H4 (cell line): ENCODE measurements at places on chromosomes 13 and 19. TPM values are rescaled to one million over a fixed set of nuclear protein-coding genes. Genes with fewer than 3 reads are reported as not detected.

DNA sequence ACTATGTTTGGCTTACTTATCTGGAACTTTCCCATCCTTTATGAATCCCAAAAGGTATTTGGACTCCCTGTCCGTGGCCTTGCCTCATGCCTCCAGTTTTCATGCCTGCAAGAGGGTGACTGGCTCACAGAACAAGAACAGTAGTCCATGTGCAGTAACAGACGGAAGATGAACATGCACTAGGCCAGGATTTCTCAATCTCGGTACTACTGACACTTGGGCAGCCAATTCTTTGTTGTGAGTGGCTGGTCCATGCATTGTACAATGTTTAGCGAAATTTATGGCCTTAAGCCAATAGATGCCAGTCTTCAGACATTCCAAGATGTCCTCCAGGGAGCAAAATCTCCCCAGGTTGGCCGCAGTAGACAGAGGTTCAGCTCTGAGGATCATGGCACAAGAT is 61.9 kb downstream of the DOCK9 start:
- no peak for DNase-seq

Gene GRK1
- total RNA-seq = not detected in 2 replicates

GRCh38 chr19:37007587-37008220 is 70.5 kb upstream of the ZNF420 start:
- peak; percentile 3 for DNase-seq

GRCh38 chr13:26473571-26474230 is 83.8 kb upstream of the WASF3 start:
- no peak for DNase-seq

DNA sequence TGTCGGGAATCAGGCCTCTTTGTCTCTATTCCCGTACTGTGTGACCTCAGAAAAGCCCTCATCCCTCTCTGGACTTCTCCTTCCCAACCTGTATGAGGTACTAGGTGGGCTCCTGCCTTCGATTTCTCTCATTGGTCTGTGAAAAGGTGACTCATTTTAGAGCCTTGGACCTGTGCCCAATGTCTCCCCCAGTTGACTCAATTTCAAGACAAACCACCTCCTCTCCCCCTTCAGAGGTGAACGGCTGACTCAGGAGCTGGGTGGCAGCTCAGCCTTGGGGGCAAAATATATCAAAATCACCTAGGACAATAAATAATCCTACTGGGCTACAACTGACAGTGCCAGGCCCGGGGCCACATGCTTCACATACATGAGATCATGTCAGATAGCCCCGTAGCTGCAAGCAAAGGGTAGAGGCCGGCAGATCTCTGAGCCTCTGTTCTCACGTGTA is 630 bp downstream of the COQ8B start:
- no peak for DNase-seq

GRCh38 chr13:107205318-107206104 is 637.6 kb upstream of the ARGLU1 start:
- DNase-seq = peak; percentile 49

DNA sequence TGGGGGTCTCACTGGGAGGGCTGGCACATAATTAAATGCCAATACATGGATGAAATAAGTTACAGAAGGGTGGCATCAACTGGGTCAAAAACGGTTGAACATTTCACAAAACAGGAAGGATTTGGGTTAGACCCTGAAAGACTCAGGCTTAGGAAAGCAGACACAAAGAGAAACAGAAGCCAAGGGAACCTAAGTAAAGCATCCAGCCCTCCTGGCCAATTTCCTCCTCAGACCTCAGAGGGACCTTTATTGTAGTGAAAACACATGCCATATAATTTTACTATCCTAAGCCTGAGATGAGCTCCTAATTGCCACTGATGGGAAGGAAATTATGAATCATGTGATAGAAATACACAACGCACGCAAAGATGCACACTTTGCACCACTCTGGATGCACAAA is 12.1 kb upstream of the CEACAM3 start:
- DNase-seq = no peak

Gene ZNF729
- total RNA-seq = 0.08 TPM in 1 of 2 replicates, not detected in the other

Gene SERTAD1
- total RNA-seq = 14.8 and 15.4 TPM in 2 replicates

GRCh38 chr13:21458813-21459701 is at the start of gene ZDHHC20:
Gene ZDHHC20 (minus strand): TSS chr13:21459303. CDS start chr13:21459171, 132 bp downstream.
- peak; percentile 39 for DNase-seq

DNA sequence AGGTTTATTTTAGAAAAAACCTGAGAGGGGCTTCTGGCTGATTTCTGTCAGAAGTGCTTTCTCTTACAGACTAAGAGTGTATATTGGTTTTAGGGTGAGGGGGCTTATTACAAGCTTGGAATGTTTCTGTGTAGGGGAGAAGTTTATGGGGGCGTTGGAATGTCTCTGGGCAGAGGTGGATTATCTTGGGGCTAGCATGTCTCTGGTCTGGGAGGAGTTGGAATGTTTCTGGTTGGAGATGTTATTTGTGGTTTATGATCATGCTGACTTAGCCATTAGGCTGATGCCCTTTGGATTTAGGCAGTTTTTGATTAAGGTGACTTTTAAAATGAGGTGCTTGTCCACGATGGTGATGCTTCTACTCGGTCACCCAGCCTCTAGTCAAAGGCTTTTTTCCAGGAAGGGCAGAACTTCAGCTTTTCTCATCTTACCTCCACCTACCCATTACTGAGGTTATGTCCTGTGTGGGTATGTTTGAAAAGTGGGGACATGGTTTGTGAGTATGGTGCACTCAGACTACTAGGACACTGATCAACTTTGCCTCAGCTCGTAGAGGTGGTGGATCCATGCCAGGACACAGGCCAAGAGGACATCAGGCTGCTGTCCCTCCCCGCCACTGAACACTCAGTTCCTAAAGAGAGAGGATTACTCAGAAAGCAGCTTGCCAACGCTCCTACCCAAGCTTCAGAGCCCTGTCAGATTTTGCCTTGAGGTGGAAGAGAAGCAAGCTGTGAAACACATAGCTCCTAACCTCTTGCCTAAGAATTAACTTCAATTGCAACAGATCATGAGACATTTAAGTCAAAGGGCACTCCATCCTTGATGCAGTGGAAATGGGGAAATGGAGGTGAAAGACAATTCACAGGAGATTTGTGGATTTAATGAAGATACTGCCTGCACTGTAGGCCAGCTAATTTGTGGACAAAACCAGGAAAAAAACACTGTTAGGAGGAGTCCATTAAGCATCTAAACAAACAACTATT is 63.6 kb downstream of the ZNF44 start:
- DNase-seq = no peak

Gene PTPRH
- total RNA-seq = 3.8 and 5.5 TPM in 2 replicates

GRCh38 chr13:34076943-34077703 is 259.2 kb downstream of the RFC3 start:
- DNase-seq = peak; percentile 34

Gene GPC6
- total RNA-seq = 9.9 and 10.8 TPM in 2 replicates

Gene ARRDC2
- total RNA-seq = 8.7 and 9.3 TPM in 2 replicates

- DNase-seq = no peak
Measured at GRCh38 chr13:113748101-113748861, 10.7 kb upstream of the TMEM255B start.

DNA sequence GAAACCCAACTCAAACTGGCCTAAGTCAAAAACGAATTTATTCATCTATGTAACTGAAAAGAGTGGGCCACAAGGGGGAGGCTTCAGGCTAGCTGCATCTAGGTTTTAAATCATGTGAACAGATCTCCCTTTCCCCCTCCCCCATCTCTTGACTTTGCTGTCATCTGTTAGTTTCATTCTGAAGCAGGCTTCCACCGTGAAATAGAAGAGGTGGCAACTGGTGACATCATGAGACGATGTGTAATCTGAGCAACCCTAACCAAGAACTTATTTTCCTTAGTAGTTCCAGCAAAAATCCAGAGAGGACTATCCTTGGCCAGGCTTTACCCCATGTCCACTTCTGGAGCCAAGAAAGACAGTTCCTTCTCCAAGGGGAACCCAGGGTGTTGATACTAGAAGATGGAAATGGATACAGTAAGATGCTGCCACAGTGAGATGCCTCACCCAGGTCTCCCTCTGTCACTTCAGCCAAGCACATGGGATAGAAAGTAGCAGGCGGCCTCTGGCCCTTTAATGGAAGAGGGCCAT is 9.4 kb downstream of the SAMD4B start:
- DNase-seq = no peak

Gene WDR83
- 12.8 and 13.7 TPM in 2 replicates for total RNA-seq

DNA sequence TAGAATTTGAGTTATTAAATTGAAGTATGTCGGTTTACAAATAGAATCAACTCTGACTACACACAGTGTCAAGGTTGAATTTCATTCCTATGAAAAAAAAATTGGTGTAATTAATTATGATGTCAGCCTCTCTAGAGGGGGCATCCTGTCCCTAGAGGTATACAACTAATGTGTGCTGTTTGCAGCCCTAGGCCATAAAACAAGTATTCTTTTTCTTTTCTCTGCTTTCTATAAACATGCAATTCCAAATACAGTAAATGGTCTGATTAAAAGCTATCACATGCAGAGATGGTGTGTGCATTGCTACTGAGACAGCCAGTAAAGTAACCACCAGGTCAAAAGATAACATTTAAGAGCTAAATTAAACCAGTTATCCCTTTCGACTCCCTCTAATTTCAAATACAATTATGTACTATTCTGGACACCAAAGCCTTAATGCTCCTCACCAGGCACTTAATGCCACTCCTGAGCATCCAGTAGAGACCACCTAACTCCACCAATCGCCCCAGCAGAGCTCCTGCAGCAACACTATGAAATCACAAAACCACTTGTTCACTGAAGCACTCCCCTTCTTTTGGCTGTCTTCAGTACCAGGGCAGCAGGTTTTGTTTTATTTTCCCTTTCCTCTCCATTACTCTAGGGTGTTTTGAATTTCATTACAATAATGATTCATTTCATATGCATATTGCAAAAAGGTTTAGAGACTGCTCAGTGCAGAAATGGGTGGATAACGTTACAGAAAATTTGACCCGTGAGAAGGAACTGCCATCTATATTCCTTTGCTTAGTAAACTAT is 426.9 kb downstream of the PCDH9 start:
- no peak for DNase-seq

Gene NTF4
- not detected in 2 replicates for total RNA-seq

Gene GNG7
- 0.60 and 0.75 TPM in 2 replicates for total RNA-seq

Gene VRK3
- 32.5 and 35.6 TPM in 2 replicates for total RNA-seq

DNA sequence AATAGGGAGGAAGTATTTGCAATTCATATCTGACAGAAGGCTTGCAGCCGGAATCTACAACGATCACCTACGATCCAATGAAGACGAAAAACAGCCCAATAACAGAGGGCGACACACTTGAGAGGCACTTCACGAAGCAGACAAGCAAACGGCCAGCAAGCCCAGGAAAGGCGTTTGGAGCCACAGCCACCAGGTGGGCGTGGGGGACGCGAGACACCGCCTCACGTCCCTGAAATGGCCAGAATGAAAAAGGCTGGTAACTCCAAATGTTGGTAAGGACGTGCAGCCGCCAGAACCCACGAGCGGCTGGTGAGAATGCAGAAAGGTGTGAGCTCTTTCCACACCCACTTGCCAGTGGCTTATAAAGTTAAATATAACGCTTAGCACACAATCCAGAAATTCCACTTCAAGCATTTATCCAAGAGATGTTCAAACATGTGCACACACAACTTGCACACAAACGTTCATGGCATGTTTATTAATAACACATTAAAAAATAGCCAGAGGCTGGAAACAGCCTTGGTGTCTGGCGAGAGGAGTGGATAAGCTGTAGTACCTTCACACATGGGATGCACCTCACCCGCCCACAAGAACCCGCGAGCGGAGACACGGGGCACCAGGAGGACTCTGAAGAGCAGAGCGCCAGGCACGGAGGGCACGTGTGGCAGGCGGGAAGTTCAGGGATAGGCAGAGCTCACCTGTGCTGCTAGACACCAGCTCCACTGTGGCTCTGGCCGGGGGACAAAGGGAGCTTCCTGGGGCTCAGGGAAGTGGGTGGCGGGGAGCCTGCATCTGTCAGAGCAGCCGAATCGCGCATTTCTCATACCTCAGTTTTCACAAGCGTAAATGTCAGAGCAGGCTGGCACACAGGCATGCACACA is 89.3 kb downstream of the SPACA7 start:
- DNase-seq = no peak

Gene GPR12
- 0.12 TPM in 1 of 2 replicates, not detected in the other for total RNA-seq

GRCh38 chr13:20512042-20512683 is 13.5 kb downstream of the CRYL1 start:
- no peak for DNase-seq

GRCh38 chr13:114035583-114036531 is 62.0 kb upstream of the C13orf46 start:
- DNase-seq = no peak

DNA sequence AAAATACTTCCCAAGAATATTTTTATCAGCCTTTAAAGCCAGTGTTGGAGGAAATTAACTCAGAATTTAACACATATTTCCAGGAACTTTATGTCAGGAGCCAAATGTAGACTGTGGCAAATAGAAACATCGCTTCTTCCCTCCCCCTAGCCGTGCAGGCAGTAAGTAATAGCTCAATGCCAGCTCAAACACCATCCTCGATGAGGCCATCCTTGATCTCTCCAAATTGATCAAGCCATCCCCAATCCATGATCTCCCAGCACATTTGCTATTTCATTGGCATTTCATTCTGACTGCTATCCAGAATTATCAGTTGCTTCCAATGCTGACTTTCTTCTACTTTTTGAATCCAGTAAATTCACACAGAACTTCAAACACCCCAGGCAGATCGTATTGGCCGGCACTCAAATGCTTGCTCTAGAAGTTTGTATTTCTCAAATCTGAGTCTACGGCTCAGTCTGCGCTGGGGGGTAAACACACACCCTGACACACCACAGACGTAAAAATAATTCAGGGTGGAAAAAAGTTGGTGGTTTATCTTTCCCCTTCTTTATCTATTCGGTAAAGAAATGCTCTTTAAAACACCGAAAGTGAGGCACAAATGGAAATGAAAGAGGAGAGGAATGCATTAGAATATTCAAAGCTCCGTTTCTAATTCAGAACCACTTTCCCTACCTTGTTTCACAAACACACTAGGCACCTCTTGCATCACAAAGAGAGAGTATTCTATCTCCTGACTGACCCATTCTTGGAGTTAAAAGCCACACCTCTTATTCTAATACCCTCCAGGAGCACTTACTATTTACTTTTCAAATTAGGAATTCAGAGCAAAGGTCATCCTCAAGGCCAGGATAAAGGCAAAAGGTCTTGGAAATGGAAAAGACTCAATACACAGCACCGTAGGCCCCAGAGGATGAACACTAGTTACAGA is 991 bp downstream of the OBI1 start:
- no peak for DNase-seq

GRCh38 chr13:35858665-35859064 is 272.5 kb downstream of the DCLK1 start:
- DNase-seq = no peak

GRCh38 chr13:20446900-20447299 is 78.8 kb downstream of the CRYL1 start:
- no peak for DNase-seq

- no peak for DNase-seq
Measured at GRCh38 chr13:97724450-97724849, 229.0 kb upstream of the IPO5 start.

DNA sequence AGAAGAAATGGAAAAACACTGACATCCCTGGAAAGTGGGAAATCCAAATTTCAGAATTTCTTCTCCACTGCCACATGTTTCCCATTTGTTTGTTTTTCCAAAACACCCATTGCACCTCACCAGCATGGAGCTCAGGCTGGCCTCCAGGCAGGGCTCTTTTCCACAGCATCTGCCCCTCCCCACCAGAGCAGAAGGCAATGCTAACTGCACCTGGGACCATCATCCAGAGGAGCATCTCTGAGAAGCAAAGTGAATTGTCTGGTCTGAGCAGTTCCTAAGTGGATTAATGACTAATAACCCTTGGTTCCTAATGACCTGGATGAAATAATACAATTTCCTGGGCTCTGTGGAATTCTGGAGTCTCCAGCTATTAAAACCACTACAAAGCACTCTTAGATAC is 8.8 kb upstream of the CYSLTR2 start:
- no peak for DNase-seq
